ENCODE measurements at places on chromosomes 12 and 14. TPM values are rescaled to one million over a fixed set of nuclear protein-coding genes. Genes with fewer than 3 reads are reported as not detected.

Gene TSHR
- not detected for total RNA-seq

Gene CMKLR1
- total RNA-seq: 0.12 TPM

Gene GDF3
- total RNA-seq: not detected

DNA sequence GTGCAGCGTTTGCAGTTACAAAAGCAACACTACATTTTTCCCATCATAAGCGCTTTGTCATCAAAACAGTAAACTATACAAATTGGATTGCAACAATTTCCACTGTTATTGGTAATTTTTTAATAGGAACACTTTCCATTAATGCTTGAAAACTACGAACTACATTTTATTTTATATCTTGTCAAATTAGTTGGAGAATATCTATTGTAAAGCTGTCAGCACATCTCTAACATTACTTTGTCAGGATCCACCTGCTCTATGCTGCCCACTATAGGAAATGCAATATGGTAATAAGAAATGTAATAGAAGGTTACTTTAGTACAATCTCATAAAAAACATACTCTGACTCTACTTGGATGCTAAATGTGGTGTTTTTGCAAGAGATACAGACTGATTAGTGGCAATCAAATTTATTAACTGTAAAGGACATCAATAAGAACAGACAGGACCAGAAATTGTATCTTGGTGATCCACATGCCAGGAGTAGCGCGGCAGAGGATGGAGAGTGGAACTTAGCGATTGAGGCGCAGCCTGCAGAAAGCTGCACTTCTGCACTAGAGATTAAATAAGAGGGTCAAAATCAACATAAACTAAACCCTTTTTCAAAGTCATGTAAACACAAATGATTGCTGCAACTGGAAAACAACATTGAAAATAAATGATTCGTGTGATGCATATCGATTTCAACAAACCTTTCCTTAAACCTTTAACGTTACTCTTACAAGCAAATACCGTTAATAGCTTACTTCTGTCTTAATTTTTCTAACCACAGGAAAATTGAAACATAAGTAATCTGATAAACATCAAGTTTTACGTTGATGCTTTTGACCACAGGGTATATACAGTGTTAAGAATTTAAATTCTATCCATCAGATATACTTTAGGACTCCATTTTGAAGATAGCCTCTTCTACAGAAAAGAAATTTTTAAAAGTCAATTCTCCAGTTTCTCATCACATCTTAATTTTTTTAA, 3.6 kb upstream of the ARID2 start:
- H3K27me3 ChIP-seq: no peaks in the 10 kb centered on the region
- H3K4me3 ChIP-seq: peak overlapping the region; percentile 81

DNA sequence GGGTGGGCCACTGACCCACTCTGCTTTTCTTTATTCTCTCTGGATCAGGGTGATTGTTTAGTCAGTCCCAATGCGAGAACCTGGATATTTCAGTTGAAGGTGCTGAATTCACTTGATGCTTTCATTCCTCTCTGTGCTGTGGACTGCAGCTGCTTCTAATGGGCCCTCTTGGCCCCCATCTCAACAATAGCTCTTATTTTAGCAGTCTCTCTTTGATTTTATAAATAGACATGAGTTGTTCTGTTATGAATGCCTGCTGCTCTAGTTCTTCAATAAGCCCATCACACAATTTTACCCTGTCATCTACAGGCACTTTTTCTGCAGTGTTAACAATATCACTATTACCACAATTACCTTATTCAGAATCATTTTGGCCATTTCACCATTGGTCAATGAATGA, 54.1 kb upstream of the YARS2 start:
- H3K4me3 ChIP-seq: no peak overlapping the region
- no peak overlapping the region for H3K27ac ChIP-seq
- no peaks in the 10 kb centered on the region for H3K27me3 ChIP-seq

Data from MCF 10A (cell line).